Astrocyte (in vitro differentiated cells and primary cell): ENCODE measurements at places on chromosomes 7 and 10. TPM values are rescaled to one million over a fixed set of nuclear protein-coding genes. Genes with fewer than 3 reads are reported as not detected.

The SYT15 gene
- 1.2 and 1.4 TPM in 2 replicates for total RNA-seq

The AZGP1 gene
- total RNA-seq, result not detected in 2 replicates

The WNT2 gene
- total RNA-seq, result 0.07 and 0.24 TPM in 2 replicates

The HDAC9 gene
- total RNA-seq, result 20.2 and 27.6 TPM in 2 replicates

- H3K36me3 ChIP-seq, result no peaks in the 10 kb centered on the region
- H3K4me1 ChIP-seq, result no peaks in the 10 kb centered on the region
- no peaks in the 10 kb centered on the region for H3K27me3 ChIP-seq
Observed at GRCh38 chr10:130045091-130045652, 65.5 kb downstream of the C10orf143 start.

GRCh38 chr7:106306256-106306655 is 21.5 kb upstream of the NAMPT start:
- H3K36me3 ChIP-seq, result no peaks in the 10 kb centered on the region
- DNase-seq, result no peak
- H3K4me3 ChIP-seq, result no peak overlapping the region
- no peaks in the 10 kb centered on the region for H3K4me1 ChIP-seq
- H3K27ac ChIP-seq, result no peak overlapping the region

DNA sequence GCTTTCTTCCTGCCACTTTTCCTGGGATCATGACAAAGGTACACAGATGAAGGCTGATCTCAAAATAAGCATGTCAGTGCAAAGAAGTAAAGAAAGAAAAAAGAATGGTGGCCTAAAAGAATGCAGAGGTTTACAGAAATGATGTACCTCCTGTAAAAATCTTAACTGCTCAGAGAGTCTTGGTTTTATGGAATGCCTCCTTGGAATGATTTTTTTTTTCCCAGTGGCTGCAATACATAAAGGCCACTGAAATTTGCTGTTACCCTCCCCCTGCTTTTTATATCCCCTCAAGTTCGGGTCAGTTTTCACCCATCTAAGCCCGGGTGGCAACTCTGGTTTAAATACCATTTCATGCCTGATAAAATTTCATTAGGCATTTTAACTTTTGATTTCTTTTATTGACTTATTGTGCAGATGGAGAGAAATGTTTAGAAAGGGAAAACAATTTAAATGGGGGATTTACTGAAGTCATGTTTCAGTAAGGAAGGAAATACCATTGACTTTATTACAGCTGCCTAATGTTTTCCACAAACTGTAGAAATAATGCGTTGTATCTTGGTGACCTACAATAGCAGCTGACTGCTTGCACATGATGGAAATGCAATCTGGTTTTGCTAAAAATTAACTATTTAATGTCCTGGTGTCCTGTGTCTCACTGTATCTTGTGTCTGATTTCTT is 102.5 kb downstream of the SAMD9 start:
- H3K36me3 ChIP-seq, result no peaks in the 10 kb centered on the region
- no peaks in the 10 kb centered on the region for H3K27me3 ChIP-seq
- H3K4me1 ChIP-seq, result peaks cover 36% of the 10 kb centered on the region
- H3K4me3 ChIP-seq, result no peak overlapping the region
- H3K27ac ChIP-seq, result peak overlapping the region; percentile 57
- peak; percentile 79 for DNase-seq

DNA sequence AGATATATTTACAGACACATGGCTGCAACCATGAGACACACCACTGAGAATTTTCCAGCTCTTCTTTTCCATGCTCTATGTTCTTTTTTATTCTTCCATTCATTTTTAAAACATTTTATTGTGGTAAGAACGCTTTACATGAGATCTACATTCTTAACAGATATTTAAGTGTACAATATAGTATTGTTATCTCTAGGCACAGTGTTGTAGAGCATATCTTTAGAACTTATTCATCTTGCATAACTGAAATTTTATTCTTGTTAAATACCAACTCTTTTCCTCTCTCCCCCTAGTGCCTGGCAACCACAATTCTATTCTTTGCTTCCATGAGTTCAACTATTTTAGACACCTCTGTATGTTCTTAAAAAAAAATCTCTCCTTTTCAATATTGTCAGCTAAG is 67.1 kb upstream of the HABP2 start:
- peak; percentile 23 for DNase-seq
- H3K27me3 ChIP-seq, result no peaks in the 10 kb centered on the region
- H3K4me1 ChIP-seq, result no peaks in the 10 kb centered on the region
- H3K27ac ChIP-seq, result no peak overlapping the region

DNA sequence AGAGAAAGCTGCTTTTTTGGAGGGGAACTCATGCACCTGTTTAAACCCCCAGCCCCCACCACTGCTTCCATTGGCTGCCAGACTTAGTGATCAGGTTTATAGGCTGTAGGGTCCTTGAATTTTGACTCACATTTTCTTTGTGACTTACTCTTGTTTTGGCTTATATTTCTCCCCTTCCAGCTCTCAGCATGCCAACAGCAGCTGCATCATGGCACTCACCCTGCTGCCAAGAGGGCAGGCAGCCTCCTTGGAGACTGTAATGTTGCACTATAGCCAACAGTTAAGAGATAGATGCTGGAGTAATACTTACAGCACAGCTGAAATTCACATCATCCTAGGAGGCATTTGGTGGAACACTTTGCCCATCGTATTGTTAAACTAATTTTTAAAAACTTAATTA is 98.0 kb upstream of the GLCCI1 start:
- no peaks in the 10 kb centered on the region for H3K27me3 ChIP-seq
- H3K27ac ChIP-seq, result no peak overlapping the region
- no peaks in the 10 kb centered on the region for H3K4me1 ChIP-seq
- H3K36me3 ChIP-seq, result no peaks in the 10 kb centered on the region
- no peak for DNase-seq
- H3K4me3 ChIP-seq, result no peak overlapping the region

GRCh38 chr7:50272808-50273207 is 31.7 kb upstream of the IKZF1 start:
- H3K36me3 ChIP-seq, result no peaks in the 10 kb centered on the region
- DNase-seq, result no peak
- no peaks in the 10 kb centered on the region for H3K4me1 ChIP-seq
- no peak overlapping the region for H3K4me3 ChIP-seq

DNA sequence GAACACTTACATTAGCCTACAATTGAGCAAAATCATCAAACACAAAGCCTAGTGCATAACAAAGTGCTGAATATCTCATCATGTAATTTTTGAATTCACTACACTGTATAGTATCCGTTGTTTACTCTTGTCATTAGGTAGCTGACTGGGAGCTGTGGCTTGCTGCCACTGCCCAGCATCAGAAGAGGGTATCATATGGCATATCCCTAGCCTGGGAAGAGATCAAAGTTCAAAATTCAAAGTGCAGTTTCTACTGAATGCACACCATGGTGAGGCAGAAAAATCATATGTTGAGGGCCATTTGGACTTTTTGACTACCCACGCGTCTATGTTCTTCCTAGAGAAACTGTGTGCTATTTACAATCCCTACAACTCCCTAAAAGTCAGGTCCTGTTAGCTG is 7.5 kb upstream of the ZC3HAV1 start:
- no peak for DNase-seq
- H3K27ac ChIP-seq, result no peak overlapping the region
- peaks cover 4% of the 10 kb centered on the region for H3K4me1 ChIP-seq
- H3K27me3 ChIP-seq, result no peaks in the 10 kb centered on the region
- H3K4me3 ChIP-seq, result no peak overlapping the region

DNA sequence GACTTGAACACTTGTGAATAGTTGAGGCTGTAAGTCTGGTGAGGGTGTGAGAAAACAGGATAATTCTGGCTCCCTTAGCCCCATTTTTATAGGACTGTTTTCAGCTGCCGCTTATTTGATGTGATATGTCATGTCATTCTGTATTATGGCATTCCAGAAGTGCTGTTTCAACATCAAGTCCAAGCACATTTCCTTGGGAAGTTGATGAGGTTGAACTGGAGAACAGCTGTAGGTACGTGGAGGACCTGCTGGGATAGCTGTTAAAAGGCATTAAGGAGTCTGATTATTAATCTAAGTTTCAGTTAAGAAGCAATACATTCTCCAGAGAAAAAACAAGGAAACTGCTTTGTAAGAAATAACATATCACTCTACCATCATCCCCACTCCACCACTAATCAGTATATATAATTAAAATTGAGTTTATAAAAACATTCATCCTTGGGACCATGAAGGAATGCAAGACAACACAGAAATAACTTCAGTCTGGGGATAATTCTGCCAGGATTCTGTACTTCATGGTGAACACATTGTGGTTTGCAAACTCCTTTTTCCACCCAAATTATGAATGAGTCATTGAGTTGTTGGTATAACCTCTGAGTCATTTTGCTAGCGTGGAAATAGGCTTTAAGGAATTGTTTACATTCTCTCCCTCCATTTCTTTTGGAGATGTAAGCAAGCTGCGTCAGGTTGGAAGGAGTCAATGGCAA is 39.9 kb upstream of the TMEM229A start:
- peak overlapping the region; percentile 38 for H3K27ac ChIP-seq
- H3K36me3 ChIP-seq, result no peaks in the 10 kb centered on the region
- H3K4me3 ChIP-seq, result peak overlapping the region; percentile 8
- peak; percentile 74 for DNase-seq
- H3K4me1 ChIP-seq, result peaks cover 11% of the 10 kb centered on the region

- no peak overlapping the region for H3K27ac ChIP-seq
- no peak for DNase-seq
Observed at GRCh38 chr7:149293946-149294633, 32.1 kb downstream of the ZNF783 start.

DNA sequence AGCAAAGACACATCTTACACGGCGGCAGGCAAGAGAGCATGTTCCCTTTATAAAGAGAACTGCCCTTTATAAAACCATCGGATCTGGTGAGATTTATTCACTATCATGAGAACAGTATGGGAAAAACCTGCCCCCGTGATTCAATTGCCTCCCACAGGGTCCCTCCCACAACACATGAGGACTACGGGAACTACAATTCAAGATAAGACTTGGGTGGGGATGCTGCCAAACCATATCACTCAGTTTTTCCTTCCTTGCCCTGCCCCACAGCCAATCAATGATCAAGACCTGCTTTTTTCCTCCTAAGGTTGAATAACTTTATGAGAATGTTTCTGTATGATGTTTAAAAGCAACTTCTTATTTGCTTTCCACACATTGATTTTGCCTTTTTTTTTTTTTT is 3.1 kb upstream of the PTPRE start:
- peaks cover 6% of the 10 kb centered on the region for H3K27me3 ChIP-seq
- H3K27ac ChIP-seq, result no peak overlapping the region
- H3K36me3 ChIP-seq, result no peaks in the 10 kb centered on the region

GRCh38 chr10:74052994-74053393 is 55.1 kb downstream of the VCL start:
- H3K27ac ChIP-seq, result no peak overlapping the region
- H3K36me3 ChIP-seq, result peaks cover 9% of the 10 kb centered on the region
- H3K27me3 ChIP-seq, result no peaks in the 10 kb centered on the region
- no peak overlapping the region for H3K4me3 ChIP-seq
- peaks cover 21% of the 10 kb centered on the region for H3K4me1 ChIP-seq
- no peak for DNase-seq
